SK-N-DZ (cell line): ENCODE measurements at places on chromosomes 2 and 18.

DNA sequence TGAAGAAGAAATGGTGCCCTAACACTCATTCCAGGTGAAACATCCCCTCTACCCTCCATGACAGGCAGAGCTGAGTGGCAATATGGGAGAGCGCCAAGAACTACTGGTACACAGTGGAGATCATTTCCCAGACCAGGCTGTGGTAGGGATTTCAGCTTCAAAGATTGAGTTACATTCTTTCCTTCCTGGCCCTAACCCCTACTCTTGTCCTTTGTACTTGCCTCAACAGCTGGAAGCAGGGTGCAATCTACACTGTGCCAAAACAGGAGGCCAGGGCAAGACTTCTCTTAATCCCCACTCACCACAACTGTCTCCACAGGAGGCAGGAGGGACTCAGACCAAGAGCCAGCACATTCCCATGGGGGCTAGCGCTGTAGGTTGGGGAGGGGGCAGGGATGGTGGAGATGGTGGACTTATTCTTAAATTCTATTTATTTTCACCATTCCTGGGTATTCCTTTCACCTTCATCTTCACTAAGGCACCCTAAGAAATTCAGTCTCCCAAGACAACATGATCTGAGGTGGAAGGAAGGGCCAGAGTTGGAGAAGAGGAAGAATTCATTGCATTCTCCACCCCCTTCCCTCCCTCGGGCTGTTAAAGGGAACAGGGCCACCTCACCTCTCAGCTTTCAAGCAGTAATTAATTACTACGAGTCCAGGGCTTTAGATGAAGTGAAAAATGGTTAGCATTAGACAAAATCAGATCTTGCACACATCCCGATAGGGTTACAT is 65.9 kb downstream of the AAK1 start:
- DNase-seq: no peak

DNA sequence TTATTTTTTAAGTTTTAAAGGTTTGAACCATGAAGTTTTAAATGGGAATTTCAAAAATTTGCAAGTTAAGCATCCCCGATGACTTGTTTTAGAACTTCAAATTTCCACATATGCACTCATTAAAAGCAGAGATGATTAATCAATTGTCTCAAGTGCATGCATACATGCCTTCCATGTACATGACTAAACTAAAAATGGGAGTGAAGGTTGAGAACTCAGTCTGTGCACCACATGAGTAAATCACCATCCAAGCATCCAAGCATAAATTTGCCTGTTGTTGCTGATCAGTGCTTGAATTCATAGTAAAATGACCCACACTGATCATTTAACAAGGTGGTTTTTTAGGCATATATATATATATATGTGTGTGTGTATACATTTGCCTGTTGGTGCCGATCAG is 249.8 kb downstream of the ARHGAP15 start:
- no peak for DNase-seq

DNA sequence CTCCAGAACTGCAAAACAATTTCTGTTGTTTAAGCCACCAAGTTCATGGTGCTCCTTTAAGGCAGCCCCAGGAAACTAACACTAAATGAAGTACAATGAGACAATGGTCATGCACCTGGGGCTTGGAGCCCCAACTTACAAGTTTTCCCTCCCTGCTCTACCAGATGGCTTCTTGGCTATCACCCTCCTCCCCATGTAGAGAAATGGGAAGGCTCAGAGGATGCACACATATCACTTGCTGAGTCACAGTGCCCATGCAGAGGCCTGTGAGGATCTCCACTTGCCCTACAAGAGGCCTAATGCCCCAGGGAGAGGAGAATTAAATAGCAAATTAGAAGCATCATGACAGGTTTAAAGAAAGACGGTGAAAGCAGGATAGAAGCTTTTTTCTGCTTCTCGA is 270.9 kb downstream of the TTC32 start:
- DNase-seq: no peak

DNA sequence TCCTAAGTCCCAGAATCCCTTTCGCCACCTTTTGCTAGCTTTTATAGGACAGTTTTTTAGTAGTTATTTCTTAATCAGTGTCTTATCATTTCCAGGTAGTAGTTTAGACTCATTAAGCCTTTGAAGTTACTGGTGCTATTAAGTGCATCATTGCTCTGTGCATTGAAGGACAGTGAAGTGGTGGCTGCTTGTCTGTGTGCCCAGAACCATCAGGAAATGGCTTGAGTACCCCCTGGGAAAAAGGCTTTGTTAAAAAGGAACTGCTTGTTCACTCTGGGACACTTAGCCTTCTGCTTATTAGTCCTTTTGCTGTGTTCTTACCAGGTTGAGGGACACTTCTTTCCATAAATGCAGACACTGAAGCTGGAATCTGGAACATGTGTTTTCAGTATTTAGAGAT is 30.0 kb downstream of the DTNA start:
- no peak for DNase-seq

DNA sequence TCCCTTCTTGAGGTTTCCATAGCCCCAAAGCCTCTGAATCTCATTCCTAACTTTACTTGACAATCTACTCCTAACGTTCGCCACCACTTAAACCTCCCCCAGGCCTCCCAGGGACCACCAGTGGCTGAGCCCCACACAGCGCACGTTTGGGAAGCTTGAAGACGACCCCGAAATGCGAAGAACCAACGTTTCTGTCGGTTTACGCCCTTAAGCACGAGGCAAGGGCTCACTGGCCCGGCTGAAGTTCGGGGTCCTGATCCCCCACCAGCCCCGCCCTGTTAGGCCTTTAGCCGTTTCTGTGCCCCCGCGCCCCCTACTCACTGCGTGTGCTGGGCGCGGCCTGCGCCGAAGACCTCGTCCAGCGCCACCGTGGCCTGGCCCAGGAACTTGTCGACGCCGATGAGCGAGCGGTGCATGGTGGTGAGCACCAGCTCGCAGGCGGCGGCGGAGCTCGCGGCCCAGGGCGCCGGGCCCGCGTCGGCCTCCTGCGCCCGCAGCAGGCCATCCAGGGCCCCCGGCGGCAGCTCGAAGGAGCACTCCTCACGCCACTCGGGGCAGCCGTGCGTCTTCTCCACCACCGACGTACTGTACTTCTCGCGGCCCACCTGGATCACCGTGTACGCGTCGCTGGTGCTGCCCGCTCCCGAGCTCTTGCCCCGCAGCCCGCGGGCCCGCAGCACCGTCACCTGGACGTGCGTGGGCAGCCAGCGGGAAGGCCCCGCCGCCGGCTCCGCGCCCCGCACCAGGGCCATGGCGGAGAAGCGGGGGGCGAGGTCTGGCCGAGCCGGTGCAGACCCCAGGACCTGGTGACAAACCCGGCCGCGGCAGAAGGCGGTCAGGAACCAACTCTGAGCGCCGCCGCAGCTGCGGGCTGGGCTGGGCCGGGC is 479 bp downstream of the RAB11FIP5 start:
- peak; percentile 34 for DNase-seq

GRCh38 chr2:95333888-95334338 is 36.8 kb downstream of the KCNIP3 start:
- no peak for DNase-seq

DNA sequence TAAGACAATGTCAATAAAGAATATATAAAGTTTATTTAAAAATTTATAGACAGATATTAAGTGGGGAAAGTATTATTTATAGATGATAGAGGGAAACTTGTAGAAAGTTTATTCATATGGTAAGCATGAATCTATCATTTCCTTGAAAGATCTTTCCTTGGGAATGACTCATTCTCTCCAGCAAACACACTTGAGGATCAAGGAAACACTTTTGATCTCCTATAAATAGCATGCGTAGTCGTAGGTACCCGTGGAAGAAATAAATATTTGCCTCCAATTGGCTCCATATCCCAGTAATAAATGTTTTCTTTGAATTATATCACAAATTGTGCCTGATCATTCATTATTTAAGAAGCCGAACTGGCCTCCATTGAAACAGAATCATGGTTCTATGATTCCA is 483.4 kb downstream of the RNF144A start:
- no peak for DNase-seq

- no peak for DNase-seq
Observed at GRCh38 chr2:134253804-134254203, at the start of gene MGAT5. Gene MGAT5, plus strand, starts transcription at chr2:134254072. Its CDS starts 332 bp downstream, at chr2:134254404.

- no peak for DNase-seq
Observed at GRCh38 chr2:135874777-135875365, 1.4 kb downstream of the MCM6 start.
